ENCODE measurements at places on chromosomes 6 and 20. TPM values are rescaled to one million over a fixed set of nuclear protein-coding genes. Genes with fewer than 3 reads are reported as not detected.

Gene SSR1
- total RNA-seq = 107 TPM

Gene PTCRA
- not detected for total RNA-seq

Gene DSP
- total RNA-seq = 0.02 TPM

Gene MROH8
- 0.72 TPM for total RNA-seq

Gene TRIM38
- 7.1 TPM for total RNA-seq

Gene MAS1
- not detected for total RNA-seq

Gene COL21A1
- total RNA-seq = 0.41 TPM

Data from H4 (cell line).